ENCODE measurements at places on chromosomes 5 and 9.
A peak's percentile ranks its signal among the peaks of the same experiment; 100 is the strongest.

DNA sequence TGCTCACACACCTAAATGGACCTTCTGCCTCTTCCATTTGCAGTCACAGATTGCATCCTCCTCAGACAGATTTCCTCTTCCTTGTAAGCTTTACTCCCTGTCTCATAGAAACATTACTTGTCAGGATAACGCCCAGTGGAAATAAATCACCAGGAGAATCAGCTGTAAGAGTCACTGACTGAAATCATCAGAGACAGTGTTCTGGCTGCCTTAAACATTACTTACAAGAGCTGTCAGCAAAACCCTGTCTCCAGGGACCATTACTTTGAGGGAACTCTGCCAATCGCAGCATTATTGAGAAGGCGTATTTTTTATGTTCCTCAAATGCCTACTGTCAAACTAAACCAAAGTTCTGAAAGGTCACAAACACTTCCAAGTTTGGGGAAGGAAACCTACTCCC is 5.9 kb downstream of the DPYSL3 start:
- DNase-seq: peak; percentile 80

DNA sequence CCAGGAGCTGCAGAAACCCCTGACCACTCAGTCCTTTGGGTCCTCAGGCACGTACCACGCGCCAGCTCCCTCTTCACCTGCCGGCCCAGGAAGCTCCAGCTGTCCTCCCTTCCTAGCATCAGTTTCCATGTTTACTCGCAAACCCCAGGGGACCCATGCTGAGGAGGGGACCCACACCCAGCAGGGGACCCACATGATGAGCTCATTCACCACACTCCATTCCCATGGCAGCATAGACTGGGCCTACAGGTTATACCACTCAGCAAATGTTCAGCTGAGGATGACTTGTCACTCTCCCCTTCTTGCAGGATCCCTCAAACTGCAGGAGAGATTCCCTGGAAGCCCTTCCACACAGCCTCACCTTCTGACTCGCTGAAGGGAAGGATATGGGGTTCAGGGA is 73.5 kb upstream of the GALNT10 start:
- no peak for DNase-seq

DNA sequence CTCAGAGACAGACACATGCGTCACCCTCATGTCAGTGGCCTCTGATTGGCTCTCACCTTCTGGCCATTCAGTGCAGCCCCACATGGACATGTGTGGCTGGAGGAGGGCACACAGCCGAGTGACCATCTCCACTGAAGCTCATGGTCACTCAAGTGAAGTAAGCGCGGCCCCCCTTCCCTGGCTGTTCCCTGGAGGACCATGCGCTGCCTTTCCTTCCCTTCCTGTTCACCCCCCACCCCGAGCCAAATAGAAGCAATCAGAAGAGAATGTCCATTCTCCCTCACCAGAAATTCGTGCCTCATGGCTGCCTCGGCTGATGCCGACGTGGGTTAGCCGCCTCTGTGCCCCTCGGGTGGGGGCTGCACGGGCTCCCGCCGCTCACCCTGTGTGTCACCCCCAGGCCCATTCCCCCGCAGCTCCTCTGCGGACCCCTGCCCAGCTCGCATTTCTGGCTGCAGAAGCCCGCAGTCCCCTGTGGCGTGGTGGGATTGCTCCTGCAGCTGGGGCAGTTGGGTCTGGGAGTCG is 12.5 kb upstream of the COL5A1 start:
- DNase-seq: no peak

DNA sequence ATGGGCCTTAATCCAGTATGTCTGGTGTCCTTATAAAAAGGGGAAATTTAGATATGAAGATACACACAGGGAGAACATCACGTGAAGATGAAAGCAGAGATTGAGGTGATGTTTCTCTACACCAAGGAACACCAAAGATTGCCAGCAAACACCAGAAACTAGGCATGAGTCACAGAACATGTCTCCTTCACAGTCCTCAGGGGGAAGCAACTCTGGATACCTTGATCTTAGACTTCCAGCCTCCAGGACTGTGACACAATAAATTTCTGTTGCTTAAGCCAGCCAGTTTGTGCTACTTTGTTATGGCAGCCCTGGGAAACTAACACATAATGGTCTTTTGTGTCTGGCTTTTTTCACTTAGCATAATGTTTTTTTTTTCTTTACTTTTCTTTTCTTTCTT is 41.2 kb upstream of the STRBP start:
- no peak for DNase-seq

GRCh38 chr5:14268738-14269137 is 125.6 kb downstream of the TRIO start:
- peak; percentile 54 for DNase-seq

GRCh38 chr9:83959061-83959460 is 21.0 kb downstream of the HNRNPK start:
- peak; percentile 80 for DNase-seq

GRCh38 chr5:82164176-82164976 is 113.8 kb downstream of the RPS23 start:
- DNase-seq: peak; percentile 88

DNA sequence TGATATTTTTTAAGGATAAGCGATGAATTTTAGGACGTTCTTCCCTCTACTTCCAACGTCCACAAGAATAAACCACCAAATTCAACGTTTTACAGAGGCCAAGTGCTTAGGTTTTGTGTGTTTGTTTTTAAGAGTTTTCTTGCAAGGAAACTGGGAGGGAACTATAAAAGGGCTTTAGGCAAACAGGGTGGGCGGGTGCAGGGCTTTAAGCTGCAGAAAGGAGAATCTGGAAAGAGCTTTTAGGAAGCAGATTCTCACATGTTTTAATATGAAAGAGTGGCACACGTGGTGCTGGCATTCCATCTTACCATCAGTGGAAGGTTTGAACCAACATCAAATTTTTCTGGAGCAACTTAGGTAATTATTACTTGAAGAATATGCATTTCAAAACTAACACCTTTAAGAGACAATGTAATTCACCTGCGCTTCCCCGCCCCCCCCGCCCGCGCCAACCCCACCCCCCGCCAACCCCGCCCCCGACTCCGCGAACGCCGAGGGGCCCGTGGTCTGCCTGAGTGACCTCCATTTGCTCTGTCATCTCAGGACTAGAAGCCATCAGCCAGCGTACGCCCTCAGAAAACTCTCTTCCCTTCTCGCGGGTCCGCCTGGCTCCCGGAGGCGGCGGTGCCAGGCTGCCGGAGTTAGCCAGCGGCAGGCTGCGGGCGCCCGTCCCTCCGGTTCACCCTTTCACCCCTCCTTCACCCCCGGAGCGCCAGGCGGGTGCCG is 911 bp upstream of the PIK3R1 start:
- no peak for DNase-seq

GRCh38 chr9:128340691-128341434 is 536 bp downstream of the SLC27A4 start:
- DNase-seq: no peak

GRCh38 chr9:24832307-24832706 is 286.6 kb upstream of the IZUMO3 start:
- DNase-seq: no peak

DNA sequence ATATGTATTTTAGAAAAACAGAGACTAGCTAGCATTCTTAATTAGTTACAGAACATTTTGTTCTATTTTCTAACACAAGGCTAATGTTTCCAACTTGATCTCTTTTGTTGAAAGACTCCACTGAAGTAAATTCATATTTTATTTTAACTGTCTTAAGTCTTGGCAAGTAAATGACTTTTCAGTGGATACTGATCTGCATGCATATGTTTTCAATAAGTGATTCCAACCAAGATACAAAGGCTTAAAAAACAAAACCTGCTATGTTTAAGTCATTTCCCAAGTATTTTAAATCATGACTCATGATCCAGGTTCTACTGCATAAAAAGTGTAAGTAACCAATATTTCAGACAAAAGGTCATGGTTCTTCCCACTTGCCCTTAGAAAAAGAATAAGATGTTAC is 5.7 kb downstream of the CDO1 start:
- DNase-seq: peak; percentile 69

DNA sequence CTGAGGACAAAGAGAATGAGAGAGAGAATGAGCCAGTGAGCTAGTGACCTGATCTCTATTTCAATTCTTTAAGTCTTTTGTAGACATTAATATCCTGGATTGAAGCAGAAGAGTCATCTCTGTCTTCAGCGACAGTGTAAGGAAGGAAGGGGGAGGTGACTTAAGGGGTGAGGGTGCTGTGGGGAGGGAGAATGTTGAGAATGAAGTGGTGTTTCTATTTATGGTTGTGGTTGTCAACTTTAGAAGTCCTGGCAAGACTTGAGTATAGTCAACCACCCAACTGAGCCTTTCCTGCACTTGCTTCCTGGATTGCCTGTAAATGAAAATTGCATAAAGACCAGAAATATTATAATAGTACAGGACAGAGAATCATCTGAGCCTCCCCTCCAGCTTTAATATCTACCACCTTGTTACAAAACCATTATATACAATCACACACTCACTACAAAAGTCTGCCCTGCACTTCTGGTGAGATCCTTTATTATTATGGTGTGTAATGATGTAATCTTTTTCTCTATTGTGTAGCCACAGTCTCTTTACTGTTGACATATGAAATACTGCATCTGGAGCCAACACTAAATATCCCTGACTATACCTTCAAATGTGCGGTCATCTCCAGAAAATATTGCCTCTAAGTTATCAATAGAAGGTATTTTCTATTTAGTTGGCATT is 91.7 kb downstream of the NTRK2 start:
- DNase-seq: no peak

GRCh38 chr9:101028346-101029314 is at the start of gene PLPPR1:
PLPPR1 (plus strand) TSS chr9:101028727.
- peak; percentile 29 for DNase-seq

GRCh38 chr9:93278144-93278543 is 94.2 kb downstream of the WNK2 start:
- no peak for DNase-seq

DNA sequence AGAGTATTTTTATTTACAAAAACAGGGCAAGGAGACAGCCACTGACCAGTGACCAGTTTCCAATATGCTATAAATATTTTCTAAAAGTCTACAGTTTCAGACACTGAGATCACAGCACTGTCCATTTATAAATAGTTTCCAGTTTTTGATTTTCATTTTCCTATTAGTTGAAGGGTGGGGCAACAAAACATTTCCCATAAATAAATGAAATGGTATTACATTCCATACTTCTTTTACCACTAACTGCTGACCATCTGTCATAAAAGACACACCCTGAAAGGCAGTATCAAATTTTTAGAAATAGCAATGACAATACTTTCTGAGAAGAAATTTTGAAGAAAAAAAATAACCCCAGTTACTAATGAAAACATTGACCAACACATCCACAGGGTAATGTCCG is 126.7 kb downstream of the ARSB start:
- DNase-seq: no peak

DNA sequence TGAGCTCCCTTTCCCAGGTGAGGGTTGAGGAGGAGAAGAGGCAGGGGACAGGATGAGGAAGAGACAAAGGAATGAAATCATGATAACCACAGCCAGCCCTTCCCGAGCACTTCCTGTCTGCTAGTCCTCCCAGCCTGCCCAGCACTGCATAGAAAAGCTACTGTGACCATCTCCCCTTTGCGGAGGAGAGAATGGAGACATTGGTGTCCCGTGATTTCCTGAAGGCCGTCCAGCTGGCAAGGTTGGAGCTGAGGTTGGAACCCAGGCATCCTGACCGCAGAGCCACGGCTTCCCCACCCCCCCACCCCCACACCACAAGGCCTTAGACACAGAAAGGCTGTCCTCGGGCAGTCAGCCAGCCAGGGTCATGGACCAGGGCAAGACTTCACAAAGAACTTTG is 131.1 kb upstream of the ICE1 start:
- DNase-seq: peak; percentile 83

- DNase-seq: peak; percentile 86
These were observed 36.3 kb upstream of the EBF1 start for GRCh38 chr5:159135896-159136531.

DNA sequence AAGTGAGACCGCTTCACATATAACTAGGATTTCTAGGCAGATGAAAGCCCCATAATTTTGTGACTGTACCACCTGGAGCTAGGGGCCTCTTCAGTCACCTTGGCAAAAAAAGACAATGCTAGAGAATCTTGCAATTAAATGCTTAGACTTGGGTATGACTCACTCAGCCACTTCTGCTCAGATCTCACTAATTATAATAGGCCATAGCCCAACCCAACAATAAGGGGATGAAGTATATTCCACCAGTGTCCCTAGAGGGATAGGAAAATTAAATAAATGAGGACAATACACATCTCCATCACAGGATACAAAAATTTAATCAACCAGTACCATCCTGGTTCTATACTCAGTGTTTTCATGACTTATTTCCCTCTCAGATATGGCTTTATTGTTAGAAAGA is 1079.9 kb upstream of the C9orf72 start:
- DNase-seq: no peak

DNA sequence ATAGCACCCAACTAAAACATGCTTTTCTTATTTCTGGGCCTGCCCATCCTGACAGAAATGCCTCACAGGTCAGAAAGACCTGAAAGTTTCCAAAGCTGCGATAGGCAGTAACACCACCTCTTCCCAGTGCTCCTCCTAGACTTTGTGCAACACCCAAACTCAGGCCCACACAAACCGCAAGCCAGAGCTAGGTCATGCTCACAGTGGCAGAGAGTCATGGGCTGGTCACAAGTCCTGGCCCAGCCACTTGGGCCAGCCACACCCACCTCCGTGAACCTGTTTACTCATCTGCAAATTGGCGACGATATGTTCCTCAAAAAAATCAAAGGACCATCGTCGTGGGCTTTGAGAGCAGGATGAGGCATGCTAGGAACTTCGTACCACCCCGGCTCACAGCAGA is 44.0 kb upstream of the SLC25A51 start:
- DNase-seq: peak; percentile 62

DNA sequence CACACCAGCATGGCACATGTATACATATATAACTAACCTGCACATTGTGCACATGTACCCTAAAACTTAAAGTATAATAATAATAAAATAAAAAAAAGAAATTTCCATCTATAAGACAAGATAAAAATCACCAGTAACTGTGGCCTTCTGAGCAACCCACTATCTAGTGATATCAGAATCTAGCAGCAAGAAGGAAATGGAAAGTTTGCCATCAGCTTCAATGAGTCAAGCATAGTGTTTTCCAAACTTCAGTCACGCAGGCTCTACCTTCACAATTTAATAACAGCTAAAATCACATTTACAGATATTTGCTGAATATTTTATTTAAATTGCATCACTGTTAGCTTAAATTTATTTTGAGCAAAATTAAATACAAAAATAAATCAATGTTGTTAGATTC is 345.3 kb upstream of the CD180 start:
- no peak for DNase-seq

GRCh38 chr9:80491086-80491696 is 919.4 kb downstream of the TLE4 start:
- no peak for DNase-seq

DNA sequence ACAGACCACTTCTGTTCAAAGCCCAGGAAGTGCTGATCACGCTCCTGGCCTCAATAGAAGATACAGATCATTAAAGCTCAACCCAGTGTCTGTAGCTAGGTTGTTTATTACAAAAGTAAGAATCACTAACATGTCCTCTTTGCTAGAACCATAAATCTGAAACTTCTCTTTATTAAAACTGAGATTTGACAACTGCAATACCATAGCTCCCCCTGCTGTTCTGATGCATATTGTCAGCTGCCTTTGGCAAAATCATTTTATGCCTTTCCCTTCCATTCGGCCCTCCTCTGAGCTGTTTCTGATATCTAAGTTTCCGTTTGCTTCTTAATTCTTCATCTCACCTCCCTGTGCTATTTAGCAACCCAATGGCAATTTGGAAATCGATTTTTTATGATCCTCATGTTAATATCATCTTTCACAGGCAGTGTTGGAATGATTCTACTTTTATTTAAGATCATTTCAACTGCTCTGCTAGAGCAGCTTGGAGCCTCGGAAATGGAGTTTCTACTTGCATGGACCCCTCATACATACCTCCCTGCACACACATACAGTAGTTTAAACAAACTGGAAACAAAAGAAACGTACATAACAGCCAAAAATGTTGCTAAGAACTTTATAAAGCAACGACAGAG is 998.8 kb downstream of the MAT2B start:
- DNase-seq: peak; percentile 30

Measured in astrocyte (in vitro differentiated cells and primary cell).